Fibroblast of lung (primary cell): ENCODE measurements at places on chromosomes 6 and 20. TPM values are rescaled to one million over a fixed set of nuclear protein-coding genes. Genes with fewer than 3 reads are reported as not detected.

- no peaks in the 10 kb centered on the region for H3K27me3 ChIP-seq
- H3K36me3 ChIP-seq, result no peaks in the 10 kb centered on the region
- peak; percentile 93 for DNase-seq
- H3K27ac ChIP-seq, result no peak overlapping the region
- peak overlapping the region; percentile 6 for H3K4me3 ChIP-seq
Observed at GRCh38 chr20:44018259-44018941, 103.7 kb downstream of the TOX2 start.

The LPIN3 gene
- total RNA-seq, result 3.1 and 5.1 TPM in 2 replicates

The TSBP1 gene
- under 0.01 TPM in 1 of 2 replicates, not detected in the other for total RNA-seq

GRCh38 chr6:247351-247750 lies 44.9 kb upstream of the DUSP22 start:
- H3K27ac ChIP-seq, result no peak overlapping the region
- no peaks in the 10 kb centered on the region for H3K4me1 ChIP-seq

The GNMT gene
- not detected in 2 replicates for total RNA-seq
